Activated naive CD4-positive, alpha-beta T cell treated with anti-CD3 and anti-CD28 coated beads, Interleukin-2, amount 50 U/mL, for 72 hours (primary cell): ENCODE measurements at places on chromosomes 3 and 15. TPM values are rescaled to one million over a fixed set of nuclear protein-coding genes. Genes with fewer than 3 reads are reported as not detected.

GRCh38 chr15:98504998-98505397 is 143.3 kb upstream of the IGF1R start:
- DNase-seq = no peak

DNA sequence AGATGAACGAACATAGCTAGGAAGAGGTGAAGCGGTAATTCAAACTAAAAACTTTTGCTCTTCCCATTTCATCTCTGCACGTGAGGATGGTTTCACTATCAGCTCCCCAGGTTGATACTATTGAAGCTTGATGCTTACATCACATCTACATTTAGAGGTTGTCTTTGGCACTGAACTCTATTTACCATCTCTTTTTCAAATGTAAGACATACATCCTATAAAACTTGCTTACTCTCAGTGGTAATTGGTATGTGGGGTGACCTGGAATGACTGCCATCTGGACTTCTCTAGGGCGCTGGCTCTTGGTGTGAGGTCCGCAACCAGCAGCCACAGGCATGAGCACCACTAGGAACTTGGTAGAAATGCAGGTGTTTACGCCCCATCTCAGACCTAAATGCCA is 118.1 kb downstream of the AKAP13 start:
- DNase-seq = no peak

MINAR1 gene
- 0.55 TPM for total RNA-seq

- DNase-seq = no peak
These were observed 22.3 kb downstream of the CTSH start for GRCh38 chr15:78922527-78922926.

DNA sequence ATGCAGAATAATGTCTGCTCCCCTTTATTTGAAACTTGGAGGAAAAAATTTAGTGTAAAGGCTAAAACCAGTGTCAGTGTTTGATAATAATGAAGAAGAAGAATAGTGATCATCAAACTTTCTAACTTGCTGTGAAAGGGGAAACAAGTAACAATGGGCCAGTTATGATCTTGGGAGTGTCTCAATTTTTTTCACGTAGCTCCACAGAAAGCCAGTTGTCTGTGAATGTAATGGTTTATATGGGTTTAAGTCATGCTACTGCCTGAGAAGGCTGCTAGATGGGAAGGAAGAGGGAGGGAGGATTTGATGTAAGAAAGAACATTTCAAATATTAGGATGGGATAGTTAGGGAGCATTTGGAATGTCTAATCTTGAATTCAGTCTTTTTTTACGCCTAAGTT is 21.1 kb upstream of the SSR3 start:
- DNase-seq = no peak

GRCh38 chr3:127774647-127775046 is 47.7 kb downstream of the MGLL start:
- DNase-seq = no peak

DNA sequence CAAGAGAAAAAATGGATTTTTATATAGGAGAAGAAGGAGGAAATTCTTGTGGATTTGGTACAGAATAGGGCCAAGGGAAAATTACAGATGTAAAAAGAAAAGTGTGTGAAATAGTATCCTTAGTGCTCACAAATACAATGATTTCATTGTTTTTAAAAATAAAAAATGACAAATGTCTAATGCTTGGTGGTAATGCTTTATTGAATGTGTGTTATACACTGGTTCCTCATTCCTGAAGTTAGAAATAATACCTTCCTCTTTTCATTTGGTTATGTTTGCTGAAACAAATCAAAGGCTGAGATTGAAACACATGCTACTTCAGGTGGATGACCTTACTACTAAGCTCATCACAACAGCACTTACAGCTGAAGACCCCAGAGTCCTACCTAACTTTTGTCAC is 37.7 kb upstream of the CCR2 start:
- DNase-seq = no peak

GRCh38 chr15:66803182-66803729 is 101.2 kb downstream of the SMAD6 start:
- peak; percentile 47 for DNase-seq

GABRB3 gene
- not detected for total RNA-seq

OTOL1 gene
- not detected for total RNA-seq

FBXL22 gene
- 0.80 TPM for total RNA-seq

- DNase-seq = no peak
These were observed 11.9 kb upstream of the SCG3 start for GRCh38 chr15:51669381-51669780.

ZIC1 gene
- not detected for total RNA-seq

GRCh38 chr3:72679540-72680198 is 168.6 kb downstream of the SHQ1 start:
- DNase-seq = no peak

DNA sequence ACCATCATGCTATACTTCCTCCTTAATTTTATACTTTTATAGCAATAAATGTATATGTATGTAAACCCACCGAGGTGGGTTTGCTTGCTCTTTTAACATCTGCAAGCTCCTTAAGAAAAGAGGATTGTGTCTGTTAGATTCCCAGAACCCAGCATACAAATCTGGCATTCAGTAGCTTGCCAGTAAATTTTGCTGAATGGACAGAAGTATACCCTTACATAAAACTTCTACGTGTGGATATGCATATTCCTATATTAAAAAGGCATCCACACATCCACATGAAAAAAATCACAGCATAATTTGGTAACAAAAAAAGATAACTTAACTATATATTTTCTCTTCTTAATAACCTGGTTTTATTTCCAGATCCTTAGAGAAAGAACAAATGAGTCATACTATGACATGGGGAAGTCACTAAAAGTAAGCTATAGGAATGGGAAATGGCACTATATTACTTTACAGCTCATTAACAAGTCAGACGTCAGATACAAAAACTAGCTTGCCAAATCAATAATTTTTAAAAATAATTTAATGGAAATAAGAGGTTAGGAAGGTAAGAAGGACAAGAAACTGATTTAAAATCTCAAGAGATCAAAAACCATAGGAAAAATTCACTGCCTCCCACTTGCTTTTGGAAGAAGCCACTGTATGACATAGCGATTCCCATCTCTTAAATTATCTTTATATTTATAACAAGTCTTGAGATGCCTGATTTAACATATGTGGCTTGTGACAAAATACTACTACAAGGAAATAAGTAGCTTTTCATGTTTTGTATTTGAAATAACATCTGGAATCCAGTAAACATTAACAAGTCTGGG is 68.7 kb downstream of the SUMF1 start:
- no peak for DNase-seq

- no peak for DNase-seq
These were observed 386.2 kb downstream of the RSL24D1 start for GRCh38 chr15:54810496-54810895.

DNA sequence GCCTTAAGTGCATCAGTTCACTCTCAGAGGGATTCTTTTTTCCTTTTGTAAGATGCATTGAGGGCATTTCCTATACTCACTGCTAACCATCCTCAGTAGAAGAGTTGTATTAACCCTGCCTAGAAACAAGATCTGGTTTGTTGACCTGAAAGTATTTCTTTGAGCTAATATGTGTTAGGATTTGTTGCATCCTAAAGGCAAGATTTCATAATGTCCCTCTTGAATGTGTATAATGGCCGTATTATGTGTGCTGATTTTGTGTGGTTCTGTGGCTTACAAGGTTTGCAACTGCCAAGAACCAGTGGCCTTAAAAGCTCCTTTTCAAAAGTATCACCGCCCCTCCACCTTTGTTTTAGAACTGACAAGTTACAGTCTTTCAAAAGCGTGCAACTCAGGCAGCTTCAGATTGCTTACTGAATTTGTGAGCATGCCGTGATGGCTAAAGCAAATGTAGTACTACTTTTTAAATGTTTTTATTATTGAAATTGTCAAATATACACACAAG is 182.0 kb upstream of the BHLHE40 start:
- DNase-seq = no peak

MEX3B gene
- 1.5 TPM for total RNA-seq

GRCh38 chr15:88113613-88114308 is 142.8 kb downstream of the NTRK3 start:
- no peak for DNase-seq

EFHB gene
- 0.91 TPM for total RNA-seq

DNA sequence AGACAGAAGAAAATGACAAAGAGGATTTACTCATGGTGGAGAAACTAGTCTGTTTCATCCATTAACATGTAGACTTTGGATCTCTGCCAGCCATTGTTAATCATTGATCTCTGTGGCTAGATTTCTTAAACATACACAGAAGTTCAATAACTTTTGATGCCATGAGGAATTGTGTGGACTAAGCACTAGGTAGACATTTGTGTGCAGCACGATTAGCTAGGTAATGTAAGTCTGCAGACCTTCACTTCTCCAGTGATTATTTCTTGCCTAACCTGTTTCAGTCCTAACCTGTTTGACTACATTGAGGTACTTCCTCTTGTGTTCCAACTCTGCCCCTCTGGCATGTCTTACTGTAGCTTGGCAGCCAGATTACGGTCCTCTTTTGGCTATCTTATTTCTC is 928.5 kb upstream of the ROBO1 start:
- DNase-seq = no peak
